ENCODE measurements at places on chromosomes 12 and 14.

- no peak for DNase-seq
These were observed 4.7 kb upstream of the MDM1 start for GRCh38 chr12:68336889-68337303.

- DNase-seq = no peak
These were observed 37.5 kb downstream of the GNG2 start for GRCh38 chr14:51897791-51898355.

GRCh38 chr14:62614122-62614521 lies 431.1 kb downstream of the KCNH5 start:
- DNase-seq = no peak

DNA sequence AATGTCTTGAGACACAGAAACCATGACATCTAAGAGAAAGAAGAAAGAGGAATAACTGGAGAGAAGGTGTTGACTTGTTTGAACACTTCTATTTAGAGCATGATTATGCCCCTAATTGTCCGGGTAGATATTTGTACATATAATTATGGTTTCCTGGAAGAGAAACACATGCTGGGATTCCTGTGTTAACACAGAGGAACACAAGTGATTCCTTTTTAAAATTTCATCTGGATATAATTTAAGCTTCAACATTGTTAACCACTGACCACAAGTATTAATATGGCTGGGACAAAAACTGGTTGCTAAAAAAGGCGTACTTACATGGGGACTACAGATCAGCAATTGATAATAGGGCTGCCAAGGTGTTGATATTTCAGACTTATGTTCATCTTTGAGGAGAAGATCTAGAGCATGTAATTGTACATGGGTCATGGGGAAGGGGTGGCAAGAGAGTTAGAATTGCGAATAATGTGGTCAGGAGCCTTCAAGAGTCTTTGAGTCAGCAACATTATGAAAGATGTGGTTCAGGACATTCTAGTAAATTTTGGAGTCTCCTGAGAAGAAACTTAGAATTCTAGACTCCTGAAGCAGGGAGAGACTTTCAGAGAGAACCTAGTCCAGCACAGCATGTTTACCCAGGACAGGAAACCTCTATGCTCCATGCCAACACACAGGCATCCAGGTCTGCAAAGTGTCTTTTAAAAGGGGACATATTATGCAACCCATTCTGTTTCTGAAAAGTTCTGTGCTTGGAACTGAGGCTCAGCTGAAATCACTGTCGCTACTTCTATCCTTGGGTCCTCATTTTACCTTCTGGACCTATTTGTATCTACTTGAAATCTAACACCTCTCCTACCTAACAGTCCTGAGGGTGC lies 56.5 kb downstream of the SLC38A1 start:
- no peak for DNase-seq

DNA sequence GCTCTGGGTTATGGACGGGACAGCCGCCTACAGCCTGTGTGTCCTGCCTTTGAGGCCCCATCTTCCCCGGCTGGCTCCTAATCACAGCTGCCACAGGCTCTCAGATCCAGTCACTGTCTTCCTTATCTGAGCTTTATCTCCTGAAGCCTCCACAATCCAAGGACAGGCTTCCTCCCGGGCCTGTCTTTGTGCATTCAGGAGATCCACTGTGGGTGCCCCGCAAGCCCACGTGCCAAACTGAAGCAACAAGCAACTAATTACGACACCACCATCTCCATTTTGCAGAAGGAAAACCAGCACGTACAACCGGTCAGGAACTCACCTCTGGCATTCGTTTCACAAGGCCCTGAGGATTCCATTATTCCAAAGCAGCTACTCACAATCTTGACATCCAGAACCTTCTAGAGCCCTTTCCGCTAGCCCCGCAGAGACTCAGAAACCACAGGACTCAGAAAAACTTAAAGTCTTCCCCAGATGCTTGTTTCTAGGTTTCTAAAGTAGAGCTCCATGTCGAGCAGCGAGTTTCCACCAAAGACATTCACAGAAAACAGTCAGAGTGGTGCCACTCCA lies 14.0 kb downstream of the SYNE3 start:
- no peak for DNase-seq
